Stimulated activated CD4-positive, alpha-beta T cell treated with anti-CD3 and anti-CD28 coated beads, Interleukin-1b, Interleukin-23, amount 100 ng/mL, for 1 hour (primary cell): ENCODE measurements at places on chromosomes 2 and 18.

DNA sequence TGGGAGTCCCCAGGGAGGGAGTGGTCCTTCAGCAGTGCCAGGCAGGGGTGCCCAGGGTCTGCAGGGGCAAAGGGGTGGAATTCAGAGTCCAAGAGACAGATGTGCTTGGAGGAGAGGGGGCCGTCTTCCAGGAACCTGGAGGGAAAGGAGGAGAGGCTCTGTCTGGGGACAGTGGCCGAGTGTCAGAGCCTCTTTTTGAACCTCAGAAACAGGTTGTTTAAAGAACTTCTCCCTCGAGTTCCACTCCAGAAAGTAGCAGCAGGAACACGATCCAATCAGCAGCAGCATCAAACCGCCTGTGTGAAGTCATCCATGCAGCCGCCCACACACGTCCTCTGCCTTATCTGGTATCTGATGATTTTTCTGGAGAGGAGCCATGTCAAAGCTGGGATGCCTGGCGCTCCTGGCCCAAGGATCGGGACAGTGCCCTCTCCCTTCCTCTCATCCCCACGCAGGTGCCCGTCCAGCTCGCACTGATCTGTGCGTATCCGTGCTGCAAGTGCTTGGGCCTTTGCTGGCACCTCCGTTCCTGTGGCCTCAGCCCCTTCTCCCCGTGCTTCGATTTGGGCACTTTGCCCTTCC lies 205.1 kb downstream of the NDUFA10 start:
- DNase-seq, result no peak

- DNase-seq, result no peak
These were observed 90.6 kb downstream of the SKA1 start for GRCh38 chr18:50465211-50466153.

- no peak for DNase-seq
These were observed 28.6 kb downstream of the SH3RF3 start for GRCh38 chr2:109157563-109158105.

- no peak for DNase-seq
These were observed 296.9 kb upstream of the STON1 start for GRCh38 chr2:48233005-48233404.

DNA sequence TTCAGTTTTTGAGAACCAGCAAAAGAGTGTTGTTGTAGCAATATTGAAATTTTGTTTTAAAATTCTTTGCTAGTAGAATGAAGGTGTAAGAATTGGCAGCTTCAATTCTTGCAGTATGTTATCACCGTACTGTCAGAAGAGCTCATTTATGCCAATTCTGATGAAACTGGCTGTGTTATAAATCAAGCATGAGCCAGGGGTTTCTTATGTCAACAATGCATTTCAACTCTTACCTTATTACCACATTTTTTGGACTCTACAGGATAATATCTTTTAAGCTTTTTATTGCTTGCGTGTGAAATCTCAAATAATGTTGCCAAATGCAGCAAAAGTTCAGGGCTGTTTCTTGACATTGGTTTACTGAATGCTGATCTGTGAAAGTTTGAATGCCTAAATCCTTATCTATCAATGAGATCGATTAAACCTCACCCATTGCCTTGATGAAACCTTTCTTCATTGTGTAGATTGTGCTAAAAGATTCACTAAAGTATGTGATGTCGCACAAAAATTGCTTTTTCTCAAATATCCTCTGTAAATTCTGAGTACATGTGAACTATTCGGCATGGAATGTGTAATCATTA lies 1389.3 kb upstream of the ZEB2 start:
- no peak for DNase-seq
